ENCODE measurements at places on chromosomes 16 and 17.

GRCh38 chr17:27496437-27496943 lies 40.2 kb downstream of the KSR1 start:
- DNase-seq = no peak

DNA sequence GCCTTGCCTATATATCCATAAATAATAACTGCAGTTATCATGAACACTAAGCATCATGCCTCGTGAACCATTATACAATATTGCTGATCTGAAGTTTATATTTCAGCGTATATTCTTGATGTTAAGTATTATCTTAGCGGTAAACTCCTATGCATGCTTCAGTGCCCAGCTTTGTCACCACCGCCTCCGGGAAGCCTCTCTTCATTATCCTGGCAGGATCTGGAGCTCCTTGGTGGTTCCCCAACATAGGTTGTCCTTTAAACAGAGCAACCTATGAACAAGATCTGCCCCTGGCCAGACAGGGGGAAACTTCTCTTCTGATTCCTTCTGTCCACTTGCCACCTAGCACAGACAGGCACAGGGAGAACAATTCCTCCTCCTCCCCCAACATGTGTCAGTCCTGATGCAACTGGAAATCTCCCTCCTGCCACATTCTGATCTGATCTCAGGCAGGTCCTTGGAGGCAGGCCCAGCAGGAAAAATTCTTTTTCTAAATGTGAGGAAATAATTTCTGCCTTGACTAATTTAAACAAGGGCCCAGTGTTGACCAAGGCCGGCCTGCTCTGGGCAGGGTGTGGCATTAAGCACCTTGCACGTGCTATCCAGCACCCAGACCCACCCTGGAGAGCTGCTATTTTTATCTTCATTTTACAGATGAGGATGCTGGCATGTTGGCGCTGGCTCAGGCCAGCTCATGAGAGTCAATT lies 22.4 kb downstream of the SPNS2 start:
- DNase-seq = peak; percentile 90

DNA sequence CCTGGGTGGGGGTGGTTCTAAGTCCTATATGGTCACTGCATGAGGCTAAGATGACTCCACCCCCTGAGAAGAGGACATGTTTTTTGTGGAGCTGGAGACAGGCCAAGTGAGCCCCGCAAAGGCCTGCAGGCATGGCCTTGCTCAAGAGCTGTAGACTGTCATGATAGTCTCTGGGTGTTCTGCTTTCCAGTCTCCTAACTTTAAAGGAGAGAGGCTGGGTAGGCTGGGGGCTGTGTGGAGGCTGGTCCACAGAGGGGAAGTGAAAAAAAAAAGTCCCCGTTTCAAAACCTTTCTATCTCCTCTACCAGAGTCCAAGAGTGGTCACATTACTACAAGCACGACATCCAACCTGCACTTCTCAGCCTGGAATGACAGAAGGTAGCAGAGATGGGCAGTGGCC lies 27.1 kb downstream of the CDRT4 start:
- DNase-seq = no peak

DNA sequence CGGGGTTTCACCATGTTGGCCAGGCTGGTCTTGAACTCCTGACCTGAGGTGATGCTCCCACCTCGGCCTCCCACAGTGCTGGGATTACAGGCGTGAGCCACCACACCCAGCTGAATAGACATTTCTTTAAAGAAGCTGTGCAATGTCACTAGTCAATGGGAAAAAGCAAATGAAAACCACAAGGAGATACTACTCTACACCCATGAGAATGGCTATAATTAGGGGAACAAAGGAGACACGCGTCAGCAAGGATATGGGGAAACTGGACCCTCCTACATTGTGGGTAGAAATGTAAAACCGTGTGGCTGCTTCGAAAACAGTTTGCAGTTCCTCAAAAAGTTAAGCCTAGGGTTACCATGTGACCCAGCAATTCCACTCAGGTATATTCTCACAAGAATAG lies 103.4 kb downstream of the VPS53 start:
- no peak for DNase-seq

DNA sequence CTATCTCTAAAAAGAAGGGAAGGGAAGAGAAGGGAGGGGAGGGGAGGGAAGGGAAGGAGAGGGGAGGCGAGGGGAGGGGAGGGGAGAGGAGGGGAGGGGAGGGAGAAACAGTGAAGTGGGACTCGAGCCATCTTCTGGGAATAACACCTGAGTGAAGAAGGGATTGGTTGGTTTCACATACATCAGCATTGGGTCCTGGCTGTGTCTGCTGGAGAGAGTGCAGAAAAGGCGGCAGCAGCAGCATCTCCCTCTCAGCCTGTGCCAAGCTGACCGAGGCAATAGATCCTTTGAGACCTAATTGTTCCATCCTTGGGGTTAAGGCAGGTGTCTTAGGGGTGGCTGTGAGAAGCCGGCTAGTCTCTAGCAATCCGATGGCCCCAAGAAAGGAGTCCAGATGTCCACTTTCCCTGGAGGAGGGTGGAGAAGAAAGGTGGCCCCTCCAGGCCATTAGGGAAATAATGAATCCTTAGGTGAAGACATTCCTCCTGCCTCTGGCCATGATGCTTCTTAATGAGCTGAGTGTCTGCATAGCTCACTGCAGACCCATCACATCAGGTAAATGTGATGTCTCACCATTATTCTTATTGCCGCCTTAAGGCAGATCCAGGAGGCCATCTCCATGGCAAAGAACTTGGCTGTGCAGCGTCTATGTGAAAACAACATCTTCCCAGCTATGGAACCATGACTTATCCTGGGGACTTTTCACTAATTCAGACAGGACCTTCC lies 71.6 kb downstream of the WIPI1 start:
- DNase-seq = no peak

- DNase-seq = no peak
Observed at GRCh38 chr17:1554751-1555540, 7.6 kb downstream of the PITPNA start.

GRCh38 chr17:42291129-42291528 lies 2.8 kb downstream of the STAT5A start:
- no peak for DNase-seq

DNA sequence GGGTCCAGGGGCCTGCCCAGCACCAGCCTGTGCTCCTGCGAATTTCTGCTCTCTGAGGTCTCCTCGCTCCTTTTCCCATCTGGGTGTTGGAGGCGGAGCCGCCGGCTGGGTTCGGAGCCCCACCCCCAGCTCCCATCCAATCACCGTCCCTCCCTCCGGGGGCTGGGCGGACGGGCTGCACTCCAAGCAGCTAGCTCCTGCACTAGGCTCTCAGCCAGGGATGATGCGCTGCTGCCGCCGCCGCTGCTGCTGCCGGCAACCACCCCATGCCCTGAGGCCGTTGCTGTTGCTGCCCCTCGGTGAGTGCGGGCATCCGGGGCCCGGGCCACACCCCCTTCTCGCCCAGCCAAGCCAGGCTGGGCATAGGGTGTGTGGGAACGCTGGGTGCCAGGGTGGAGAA lies at the start of gene NRN1L:
Gene NRN1L, plus strand, starts transcription at position 202 of the 400 bp plus-strand sequence. Its CDS starts 19 bp downstream, at position 221.
- peak; percentile 89 for DNase-seq

- peak; percentile 70 for DNase-seq
Observed at GRCh38 chr17:2724784-2725164, 13.2 kb upstream of the CLUH start.

GRCh38 chr17:61414936-61415251 lies 15.3 kb downstream of the TBX2 start:
- DNase-seq = no peak

DNA sequence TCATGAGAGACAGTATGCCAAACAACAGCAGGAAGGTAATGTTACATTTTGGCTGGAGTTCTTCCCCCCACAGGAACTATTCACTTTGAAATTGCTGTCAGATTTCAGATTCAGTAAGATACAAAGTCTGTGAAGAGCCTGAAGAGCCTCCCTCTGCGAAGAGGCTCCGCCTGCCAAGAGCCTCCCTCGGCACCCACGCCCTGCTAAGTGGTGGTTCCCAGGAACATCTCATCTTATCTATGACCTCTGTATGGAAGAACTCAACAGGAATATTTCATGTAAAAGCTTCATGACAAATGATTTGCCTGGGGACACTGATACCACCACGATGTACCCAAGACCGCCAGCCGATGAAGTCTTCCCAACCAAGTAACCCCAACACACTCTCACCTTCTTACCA lies 3.2 kb downstream of the ZC3H7A start:
- DNase-seq = no peak

GRCh38 chr17:38750312-38751121 lies 2.0 kb upstream of the PSMB3 start:
- peak; percentile 60 for DNase-seq

- no peak for DNase-seq
Observed at GRCh38 chr17:40411821-40412220, 5.9 kb downstream of the TOP2A start.

- DNase-seq = peak; percentile 37
Observed at GRCh38 chr17:14302091-14302430, 1.2 kb downstream of the HS3ST3B1 start.

DNA sequence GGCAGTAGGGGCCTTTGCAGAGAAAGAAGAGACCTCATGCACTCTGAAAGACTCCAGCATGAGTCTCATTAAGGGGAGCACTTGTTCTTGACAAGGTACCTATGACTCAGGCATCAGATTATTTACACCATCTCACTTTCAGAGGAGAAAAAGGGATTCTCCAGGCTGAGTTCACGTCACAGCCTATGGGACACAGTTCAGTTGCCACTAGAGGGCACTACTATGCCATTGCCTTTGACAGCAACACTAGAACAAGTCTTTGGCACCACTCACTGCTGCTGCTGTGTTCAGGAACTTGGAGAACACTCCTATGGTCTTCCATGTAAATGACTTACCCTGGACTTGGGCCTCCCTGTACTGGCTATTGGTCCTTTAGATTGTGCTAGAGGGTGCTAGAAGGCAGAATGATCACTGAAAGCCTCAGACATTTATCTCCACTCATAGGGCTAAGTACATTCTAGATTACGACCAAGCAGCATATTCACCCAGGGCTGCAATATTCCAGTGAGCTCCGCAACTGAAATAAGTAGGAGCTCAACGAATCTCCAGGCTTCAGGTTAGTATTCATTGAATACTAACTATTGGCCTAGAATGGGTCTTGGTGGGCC lies 225.1 kb upstream of the CA10 start:
- DNase-seq = peak; percentile 67

DNA sequence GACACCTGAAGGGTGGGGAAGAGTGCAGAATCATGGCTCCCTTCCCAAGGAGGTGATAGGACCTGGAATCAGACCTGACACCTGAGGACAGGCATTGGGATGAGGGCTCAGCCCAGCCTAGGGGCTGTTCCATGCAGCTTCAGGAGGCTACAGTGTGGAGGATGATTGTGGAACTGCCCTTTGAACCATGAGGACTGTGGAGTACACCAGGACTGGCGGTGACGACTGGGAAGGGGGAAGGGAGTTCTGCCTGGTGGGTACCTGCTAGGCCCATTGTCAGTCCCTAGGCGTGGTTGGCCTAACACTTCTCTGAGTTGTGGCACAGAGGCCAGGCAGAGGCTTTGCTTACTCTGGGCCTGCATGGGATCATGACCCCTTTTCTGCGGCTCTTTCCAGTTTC lies 76.1 kb downstream of the MPRIP start:
- no peak for DNase-seq

GRCh38 chr17:35612924-35613521 lies 25.9 kb downstream of the AP2B1 start:
- DNase-seq = peak; percentile 56

GRCh38 chr17:57402681-57403180 lies 146.4 kb downstream of the MSI2 start:
- DNase-seq = peak; percentile 32

GRCh38 chr17:60577147-60577915 lies 22.7 kb upstream of the PPM1D start:
- DNase-seq = no peak

GRCh38 chr16:31876951-31877828 lies 3.6 kb downstream of the ZNF267 start:
- DNase-seq = peak; percentile 90

- DNase-seq = peak; percentile 99
Observed at GRCh38 chr17:14845591-14846281, 419.4 kb downstream of the PMP22 start.

DNA sequence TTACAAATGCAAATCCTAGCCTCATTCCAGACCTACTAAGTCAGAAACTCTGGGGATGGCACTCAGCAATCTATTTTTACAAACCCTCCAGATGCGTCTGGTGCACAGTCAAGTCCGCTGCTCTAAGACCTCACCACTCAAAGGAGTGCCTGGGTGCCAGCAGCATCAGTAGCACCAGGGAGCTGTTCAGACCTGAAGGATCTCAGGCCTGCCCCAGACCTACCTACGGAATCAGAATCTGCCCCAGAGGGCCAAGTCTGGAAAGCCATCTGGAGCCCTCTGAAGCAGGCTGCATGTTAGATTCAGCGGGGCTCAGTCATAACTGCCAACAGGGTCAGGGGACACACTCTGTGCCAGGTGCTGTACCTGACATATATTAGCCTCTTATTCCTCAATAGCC lies 17.6 kb downstream of the MEOX1 start:
- peak; percentile 30 for DNase-seq

GRCh38 chr17:56604691-56605290 lies 11.3 kb downstream of the NOG start:
- DNase-seq = no peak

DNA sequence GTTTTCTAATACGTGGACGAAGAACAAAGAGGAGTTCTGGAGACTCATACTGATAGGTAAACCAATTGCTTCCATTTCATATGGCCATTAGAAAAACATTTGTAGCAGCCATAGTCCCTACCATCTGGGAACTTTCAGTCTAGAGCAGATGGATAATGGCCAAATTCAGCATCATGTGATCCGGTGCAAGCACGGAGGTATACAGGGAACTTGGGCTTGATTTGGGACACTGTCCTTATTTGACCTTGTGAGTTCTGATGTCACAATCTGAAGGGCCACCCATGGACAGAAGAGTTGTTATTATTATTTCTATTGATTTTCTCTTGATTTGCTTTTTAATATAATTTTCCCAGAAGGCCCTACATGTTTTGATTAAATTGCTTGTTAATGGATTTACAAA lies 154.6 kb upstream of the ZNF267 start:
- DNase-seq = no peak

GRCh38 chr16:78415669-78416068 lies 316.2 kb downstream of the WWOX start:
- DNase-seq = no peak

- DNase-seq = no peak
Observed at GRCh38 chr17:32822996-32823395, 53.9 kb downstream of the MYO1D start.

All from epithelial cell of esophagus (primary cell).